ENCODE measurements at places on chromosomes 2 and 18.

DNA sequence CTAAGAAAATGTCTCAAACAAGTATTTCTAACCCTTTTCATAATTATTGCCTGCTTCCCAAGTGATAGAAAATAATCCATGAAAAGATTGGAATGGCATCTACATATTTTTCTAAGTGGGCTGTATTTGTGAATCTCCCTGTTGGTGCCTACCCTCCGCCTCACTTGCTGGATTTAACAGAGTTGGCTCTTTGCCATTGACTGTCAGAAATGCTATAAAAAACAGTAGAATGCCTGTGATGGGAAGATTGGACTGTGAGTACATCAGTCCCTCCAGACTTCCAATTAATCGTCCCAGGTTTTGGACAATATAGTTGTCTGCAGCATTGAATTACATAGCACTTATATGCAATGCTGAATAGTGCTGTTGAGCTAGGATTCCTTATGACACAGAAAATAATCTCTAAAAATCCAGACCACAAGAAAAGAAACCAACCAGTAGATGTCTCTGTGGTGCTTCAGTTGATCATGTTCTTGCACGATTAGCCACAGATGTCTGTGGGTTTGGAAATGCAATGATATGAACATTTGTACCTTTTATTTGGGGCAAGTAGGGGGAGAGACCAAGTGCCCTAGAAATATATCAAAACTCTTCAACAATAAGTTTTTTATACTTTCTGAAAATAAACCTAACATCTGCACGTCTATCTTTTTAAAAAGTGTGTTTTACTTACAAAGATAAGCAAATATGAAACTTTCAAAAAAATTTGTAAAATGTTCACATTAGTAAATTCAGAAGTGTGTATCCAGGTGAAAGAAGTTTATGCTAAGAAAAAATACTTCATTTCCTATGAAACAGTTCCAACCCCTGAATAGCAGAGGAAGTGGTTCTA lies 88.5 kb downstream of the DYNAP start:
- no peak for DNase-seq

DNA sequence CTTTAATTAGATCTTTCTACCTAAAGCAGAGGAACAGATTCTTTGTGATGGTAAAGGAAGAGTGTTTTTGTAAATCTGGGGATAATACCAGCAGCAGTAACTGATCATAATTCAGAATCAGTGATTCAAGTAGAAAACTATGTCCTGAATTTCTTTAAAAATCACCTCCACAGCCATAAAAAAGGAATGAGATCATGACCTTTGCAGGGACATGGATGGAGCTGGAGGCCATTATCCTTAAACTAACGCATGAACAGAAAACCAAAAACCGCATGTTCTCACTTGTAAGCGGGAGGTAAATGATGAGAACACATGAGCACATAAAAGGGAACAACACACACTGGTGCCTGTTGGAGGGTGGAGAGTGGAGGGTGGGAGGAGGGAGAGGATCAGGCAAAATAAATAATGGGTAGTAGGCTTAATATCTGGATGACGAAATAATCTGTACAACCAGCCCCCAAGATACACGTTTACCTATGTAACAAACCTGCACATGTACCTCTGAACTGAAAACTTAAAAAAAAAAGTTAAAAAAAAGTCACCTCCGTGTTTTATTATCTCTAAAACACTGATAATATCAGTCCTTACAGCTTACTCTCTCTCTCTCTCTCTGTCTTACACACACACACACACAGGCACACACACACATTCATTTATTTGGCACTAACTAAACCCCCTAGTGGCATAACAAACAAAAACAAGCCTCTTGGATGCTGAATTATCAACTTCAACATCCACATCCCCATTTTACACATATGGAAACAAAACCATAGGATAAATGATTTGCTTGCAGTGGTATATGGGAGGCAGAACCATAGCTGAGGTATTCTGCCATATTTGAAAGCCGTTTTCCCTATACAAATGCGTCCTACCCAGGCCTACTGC lies 1.4 kb downstream of the TM4SF20 start:
- DNase-seq = no peak

DNA sequence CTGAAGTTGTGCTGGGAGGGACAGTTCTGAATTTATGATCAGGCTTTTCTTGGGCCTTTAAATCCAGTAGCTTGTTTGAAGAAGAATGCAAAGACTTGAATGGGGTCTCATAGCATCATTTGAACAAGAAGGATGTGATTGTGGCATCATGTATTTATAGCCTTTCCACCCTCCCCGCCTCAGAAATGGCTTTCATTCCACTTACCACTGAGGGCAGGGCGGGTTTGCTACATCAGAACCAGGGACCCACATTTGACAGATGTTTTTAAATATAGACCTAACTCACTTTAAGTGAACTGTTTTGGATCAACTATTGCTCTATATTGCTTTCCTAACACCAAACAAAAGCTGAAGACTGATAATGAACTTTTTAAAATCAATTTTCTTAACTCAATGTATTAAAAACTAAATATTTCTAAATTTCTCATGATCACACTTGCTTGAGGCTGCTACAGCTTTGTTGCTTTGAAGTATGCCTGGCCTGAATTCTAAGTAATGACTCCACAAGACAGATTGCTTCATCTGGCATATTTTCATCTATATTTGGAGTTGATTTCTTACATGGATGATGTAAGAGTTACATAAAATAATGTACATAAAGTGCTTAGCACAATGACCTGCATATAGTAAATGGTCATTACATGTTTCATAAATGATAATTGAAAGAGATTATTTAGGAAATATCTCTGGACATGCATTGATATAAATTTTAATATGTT lies 1552.9 kb upstream of the SLC39A10 start:
- no peak for DNase-seq

DNA sequence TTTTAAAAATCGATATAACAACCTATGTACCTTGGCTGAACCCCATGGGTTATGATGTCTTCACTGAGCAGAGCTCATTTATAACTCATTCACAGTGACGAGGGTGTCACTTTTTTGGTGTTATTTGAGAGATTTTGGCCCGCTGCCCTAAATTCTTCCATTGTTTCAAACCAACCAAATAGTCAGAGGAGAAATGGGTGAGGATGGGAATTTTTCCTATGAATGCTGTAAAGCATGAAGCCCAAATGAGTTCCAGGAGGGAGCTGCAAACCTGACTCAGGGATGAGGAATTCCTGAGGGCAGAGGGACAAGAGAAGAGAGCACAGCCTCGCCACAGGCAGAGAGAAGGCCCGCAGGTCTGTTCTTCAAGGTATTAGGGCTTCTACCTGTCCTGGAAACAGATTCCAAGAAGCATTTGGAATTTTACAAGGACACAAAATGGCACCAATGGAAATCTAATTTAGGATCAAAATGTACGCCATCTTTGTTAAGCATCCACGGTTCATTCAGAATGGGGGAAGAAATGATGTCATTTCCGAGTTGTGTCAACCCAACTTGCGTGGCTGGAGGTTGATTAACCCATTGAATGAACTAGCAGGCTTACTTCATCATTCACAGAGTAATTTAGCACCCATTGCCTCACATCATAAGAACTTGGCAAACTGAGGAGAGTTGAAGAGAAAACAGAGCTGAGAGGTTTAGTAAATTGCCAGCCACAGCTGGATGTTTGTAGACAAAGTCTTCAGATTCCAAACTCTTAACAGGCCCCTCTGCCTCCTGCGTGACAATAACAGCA lies 133.5 kb downstream of the LAMA3 start:
- no peak for DNase-seq

GRCh38 chr2:209547726-209548125 lies 123.9 kb downstream of the MAP2 start:
- DNase-seq = no peak
